ENCODE measurements at places on chromosomes 2 and 18.

GRCh38 chr18:45976974-45977373, 9.8 kb upstream of the EPG5 start:
- no peak for DNase-seq

DNA sequence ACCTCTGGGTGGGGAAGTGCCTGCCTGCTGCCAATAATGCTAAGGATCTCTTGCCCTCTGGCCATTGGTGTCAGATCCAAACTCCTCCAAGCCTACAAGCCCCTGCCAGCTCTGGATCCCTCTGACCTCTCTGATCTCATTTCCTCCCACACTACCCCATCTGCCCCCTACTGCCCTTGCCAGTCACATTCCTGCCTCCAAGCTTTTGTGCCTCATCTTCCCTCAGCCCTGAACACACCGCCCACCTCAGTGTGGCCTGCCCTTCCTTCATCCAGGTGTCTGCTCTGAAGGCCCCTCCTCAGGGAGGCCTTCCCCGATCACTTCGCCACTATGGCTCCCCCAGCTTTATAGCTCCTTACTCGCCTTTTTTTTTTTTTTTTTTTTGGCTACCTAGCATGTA, 161.0 kb upstream of the GLI2 start:
- DNase-seq, result no peak

DNA sequence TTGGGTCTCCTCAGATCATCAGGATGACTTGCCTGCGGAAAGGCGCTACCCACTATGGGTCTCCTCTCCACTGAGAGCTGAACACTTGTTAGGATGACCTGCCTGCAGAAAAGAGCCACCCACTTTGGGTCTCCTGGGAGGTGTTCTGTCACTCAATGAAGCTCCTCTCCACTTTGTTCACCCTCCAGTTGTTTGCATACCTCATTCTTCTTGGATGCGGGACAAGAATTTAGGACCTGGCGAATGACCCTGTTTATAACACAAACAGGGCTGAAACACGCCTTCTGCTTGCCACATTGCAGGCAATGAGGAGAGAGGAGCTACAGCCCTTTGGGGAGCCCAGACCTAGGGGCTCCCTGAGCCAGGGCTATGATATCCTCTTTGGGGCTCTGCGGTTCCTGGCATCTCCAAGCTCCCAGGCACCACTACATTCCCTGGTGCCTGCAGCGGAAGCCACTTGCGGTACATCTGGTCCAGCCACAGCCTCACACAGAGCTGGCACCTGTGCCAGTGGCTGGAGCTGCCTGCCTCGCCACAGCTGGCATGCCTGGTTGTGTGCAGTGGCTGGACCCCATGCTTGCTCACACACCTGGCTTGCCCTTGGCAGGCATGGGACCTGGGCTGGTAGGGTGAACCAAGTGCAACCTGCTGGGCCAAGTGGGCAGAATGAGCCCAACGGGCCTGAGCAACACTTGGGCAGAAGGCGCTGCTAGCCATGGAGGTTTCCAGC, 20.6 kb downstream of the ANKRD29 start:
- DNase-seq, result no peak

- no peak for DNase-seq
These were observed 952.9 kb downstream of the TRIB2 start for GRCh38 chr2:13669607-13670006.

- no peak for DNase-seq
These were observed 775 bp downstream of the SNED1 start for GRCh38 chr2:240998995-240999791.

GRCh38 chr2:225354281-225354774, 45.2 kb upstream of the NYAP2 start:
- no peak for DNase-seq

GRCh38 chr2:134132490-134132857, 121.4 kb upstream of the MGAT5 start:
- DNase-seq, result no peak

- DNase-seq, result peak; percentile 14
These were observed 868 bp downstream of the INO80D start for GRCh38 chr2:206084870-206085741.

- DNase-seq, result no peak
These were observed 112.7 kb downstream of the MCFD2 start for GRCh38 chr2:46802665-46803546.

DNA sequence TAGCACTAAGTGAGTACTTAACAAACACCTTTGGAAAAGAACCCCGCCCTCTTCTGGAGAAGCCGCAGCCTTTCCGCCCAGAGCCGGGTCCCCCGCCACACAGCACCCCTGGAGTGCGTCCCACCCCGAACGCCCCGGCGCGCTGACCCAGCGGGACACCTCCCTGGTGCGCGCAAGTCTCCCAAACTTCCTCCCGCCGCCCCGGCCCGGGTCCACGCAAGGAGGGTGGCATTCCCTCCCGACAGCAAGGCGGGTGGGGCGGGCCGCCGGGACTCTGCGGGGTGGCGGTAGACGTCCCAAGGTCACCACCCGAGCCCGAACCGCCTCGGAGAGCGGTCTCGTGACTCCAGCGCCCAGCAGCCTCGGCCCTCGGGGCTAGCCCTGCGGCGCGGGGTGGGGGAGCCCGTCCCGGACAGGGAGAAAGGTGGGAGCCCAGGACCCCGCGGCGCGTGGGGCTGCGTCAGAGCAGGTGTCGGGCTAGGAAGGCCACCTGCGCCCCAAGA, 598 bp downstream of the CCDC93 start:
- DNase-seq, result no peak

- DNase-seq, result no peak
These were observed 46.4 kb downstream of the ASXL2 start for GRCh38 chr2:25831746-25832449.

DNA sequence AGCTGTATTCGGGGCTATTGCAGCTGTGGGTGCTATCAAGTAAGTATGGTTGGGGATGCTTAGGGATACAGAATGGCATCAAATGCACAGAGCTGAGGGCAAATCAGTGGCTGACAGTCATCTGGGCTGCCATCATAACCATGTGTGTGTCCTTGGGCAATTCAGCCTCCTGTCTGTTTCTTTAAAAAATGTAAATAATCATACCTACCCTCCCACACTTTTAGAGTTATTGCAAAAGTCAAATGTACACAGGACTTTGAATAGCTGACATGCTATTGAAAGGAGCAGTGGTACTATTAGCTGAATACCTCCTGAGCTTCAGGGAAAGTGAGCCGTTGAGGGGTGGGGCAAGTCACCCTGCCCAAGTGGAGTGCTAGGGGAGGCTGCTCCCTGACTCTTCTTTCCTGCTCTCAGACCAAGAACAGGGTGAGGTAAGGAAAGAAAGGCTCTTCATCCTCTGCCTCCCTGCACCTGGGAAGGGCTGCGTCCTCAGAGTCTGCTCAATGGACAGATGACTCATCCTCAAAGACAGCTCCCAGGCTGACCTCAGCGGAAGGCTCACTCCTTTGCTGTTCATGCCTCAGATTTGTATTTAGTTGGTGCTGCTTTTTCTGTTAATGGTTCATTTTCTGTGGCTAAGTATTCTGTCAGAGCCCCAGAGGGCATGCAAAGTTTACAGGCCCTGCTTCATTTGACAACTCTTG, 54.9 kb upstream of the BZW1 start:
- no peak for DNase-seq
